ENCODE measurements at places on chromosomes 12 and 14.

- no peak for DNase-seq
These were observed 19.4 kb upstream of the PLEKHH1 start for GRCh38 chr14:67513631-67514108.

DNA sequence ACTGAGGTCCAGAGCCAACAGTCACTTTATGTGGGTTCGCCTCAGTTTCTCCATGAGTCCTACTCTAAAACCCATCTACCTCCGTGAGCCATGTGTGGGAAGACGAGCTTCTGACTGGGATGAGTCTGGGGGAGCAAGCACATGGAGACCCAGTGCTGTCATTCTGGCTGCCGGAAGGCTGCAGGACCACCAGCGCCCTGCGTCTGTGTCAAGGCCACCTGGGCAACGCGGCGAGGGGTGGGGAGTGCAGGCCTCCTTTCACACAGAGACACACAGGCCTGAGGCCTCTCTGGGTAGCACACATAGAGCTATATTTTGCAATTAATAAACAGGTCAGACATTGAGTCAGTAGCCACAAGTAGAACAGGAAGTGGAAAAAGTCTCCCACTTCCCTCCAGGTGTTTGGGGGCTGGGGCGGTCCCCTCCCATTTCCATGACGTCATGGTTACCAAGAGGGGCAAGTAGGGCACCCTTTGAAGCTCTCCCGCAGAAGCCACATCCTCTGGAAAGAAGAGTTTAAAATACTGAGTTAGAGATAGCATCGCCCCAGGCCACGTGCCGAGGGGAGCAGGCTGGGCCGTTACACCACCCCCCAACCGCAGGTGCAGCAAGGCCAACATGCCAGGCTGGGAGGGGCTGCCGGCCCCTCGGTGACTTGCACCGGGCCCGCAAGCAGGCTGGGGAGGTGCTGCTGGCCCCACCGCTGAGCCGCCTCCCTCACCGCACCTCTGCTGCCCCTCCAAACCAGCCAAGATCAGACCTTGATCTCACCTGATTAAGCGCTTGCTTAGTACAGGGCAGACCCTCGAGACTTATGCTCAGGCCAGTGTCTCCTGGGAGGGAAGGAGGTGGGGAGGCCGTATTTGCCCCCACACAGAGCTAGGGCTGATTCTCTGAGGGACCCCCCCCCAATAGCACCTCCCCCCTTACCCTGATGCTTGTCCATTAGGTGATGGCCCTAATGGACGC is 32.7 kb downstream of the DAD1 start:
- DNase-seq = peak; percentile 99

GRCh38 chr14:103284574-103285467 is 49.2 kb upstream of the EIF5 start:
- DNase-seq = no peak

- DNase-seq = no peak
These were observed 86.5 kb downstream of the PDZRN4 start for GRCh38 chr12:41274643-41275042.

DNA sequence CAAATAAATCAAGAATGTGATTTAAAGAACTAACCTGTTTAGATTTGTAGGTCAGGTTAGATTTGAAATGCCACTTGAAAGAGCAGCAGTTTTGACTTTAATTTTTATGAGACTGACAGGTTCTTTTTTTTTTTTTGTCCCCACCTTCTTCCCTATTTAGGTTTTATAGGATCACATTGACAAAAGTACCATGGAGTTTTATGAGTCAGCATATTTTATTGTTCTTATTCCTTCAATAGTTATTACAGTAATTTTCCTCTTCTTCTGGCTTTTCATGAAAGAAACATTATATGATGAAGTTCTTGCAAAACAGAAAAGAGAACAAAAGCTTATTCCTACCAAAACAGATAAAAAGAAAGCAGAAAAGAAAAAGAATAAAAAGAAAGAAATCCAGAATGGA is 31.9 kb downstream of the KTN1 start:
- no peak for DNase-seq

DNA sequence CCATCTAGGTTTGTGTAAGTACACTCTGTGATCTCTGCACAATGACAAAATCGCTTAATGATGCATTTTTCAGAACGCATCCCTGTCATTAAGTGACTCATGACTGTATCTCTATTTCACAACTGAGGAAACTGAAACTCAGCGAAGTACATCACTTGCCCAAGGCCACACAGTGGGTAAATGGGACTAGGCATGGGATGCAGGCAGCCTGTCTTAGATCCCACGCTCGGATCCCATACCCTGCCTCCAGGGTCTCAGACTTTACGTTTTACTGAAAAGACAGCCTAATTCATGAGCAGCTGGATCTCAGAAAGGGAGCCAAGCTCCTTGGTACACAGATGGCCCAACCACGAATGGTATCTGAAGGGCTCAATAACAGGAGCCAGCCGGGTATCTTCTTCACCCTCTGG is 2.4 kb upstream of the MLEC start:
- no peak for DNase-seq

- no peak for DNase-seq
These were observed 46.7 kb downstream of the PDE3A start for GRCh38 chr12:20415028-20415427.

GRCh38 chr14:59120921-59121320 is 67.5 kb upstream of the DAAM1 start:
- DNase-seq = no peak

DNA sequence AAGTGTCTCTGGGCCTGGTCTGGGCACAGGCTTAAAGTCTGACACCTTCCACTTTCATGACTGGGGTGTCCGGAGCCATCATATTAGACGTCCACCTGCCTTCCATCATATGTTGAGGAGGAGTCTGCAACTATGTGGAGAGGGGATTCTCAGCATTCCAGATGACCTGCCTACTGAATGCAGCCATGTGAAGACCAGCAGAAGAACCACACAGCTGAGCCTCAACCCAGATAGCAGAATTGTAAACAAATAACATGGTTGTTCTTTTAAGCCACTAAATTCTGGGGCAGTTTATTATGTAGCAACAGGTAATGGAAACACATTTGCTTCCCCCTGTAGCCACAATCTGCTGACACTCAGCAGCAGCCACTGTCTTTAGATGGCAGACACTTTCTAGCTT is 4.0 kb upstream of the SLC15A4 start:
- DNase-seq = no peak

GRCh38 chr12:89994911-89995310 is 286.3 kb upstream of the ATP2B1 start:
- DNase-seq = no peak

DNA sequence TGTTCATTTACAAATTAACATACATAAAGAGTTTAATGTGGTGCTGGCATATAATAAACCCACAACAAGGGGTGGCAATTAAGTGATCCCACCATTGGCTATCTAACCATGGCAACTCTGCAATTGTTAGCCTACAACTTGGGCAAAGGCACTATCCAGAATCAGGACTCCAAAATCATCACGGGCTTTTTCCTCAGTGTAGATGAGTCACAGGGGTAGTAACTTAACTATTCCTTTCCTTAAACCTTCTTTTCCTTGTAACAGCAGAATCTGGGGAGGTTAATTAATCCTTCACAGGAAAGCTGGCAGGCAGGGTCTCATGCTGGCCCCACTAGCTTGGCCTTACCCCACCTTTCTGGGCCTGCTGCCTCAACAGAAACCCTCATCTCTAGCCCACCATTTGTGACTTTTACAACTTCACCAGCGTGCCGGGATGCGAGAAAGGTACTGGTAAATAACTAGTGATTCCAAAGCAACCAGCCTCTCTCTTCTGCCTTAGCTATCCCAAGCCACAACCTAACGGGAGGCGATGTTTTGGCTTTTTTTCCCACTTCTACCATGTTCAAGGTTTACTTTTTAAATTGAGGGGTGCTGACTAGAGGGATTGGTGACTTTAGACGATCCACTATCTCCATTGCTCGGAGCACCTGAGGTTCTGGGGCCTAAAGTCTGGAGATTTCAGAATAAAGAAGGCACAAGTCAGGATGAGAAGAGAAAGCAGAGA is 744 bp downstream of the ATP5MC2 start:
- no peak for DNase-seq

- no peak for DNase-seq
These were observed 30.4 kb upstream of the PLEKHG6 start for GRCh38 chr12:6280053-6280469.

DNA sequence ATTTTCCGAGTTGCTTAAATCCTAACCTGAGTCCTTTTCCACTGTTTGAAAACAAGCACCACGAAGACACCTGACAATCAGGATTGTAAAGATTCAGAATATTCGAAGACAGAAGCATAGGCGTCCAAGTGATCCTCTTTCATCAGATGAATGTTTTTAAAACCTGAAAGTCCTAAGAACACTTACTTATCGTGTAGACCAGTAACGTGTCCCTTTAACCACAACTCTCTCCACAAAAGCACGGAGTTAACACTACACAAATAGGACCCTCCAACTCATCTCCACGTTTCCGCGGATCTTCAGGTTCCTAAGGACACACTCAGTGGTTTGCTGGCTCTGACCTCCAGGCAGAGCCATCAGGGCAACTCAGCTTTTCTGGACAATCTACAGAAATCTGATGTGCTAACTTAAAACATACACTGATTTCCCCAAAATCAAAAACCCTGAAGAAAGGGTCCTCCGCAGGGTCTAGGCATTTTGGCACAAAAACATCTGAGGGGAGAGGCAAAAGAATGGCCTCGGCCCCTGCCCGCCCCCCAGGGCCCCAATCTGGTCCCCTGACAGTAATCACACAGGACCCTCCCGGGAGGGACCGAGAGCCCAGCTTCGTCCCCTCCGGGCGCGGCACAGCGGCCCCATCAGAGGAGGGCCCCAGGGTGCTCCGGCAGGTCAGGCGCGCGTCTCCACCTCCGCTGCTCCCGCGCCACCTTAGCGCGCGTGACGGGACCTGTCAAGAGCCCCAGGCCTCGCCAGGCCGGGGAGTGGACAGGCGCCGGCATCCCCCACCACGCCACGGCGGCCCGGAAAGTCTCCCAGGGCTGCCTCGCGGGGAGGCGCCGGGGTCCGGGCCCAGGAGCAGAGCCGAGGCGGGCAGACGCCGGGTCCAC is 925 bp downstream of the DICER1 start:
- peak; percentile 11 for DNase-seq

All from CD4-positive, alpha-beta T cell treated with Interleukin-15 for 4 hours (primary cell).